Brain (organoid and tissue), 16 donors: ENCODE measurements at places on chromosomes 2 and 18.

GRCh38 chr18:11950824-11951223, 30.5 kb upstream of the IMPA2 start:
- no peak for DNase-seq

DNA sequence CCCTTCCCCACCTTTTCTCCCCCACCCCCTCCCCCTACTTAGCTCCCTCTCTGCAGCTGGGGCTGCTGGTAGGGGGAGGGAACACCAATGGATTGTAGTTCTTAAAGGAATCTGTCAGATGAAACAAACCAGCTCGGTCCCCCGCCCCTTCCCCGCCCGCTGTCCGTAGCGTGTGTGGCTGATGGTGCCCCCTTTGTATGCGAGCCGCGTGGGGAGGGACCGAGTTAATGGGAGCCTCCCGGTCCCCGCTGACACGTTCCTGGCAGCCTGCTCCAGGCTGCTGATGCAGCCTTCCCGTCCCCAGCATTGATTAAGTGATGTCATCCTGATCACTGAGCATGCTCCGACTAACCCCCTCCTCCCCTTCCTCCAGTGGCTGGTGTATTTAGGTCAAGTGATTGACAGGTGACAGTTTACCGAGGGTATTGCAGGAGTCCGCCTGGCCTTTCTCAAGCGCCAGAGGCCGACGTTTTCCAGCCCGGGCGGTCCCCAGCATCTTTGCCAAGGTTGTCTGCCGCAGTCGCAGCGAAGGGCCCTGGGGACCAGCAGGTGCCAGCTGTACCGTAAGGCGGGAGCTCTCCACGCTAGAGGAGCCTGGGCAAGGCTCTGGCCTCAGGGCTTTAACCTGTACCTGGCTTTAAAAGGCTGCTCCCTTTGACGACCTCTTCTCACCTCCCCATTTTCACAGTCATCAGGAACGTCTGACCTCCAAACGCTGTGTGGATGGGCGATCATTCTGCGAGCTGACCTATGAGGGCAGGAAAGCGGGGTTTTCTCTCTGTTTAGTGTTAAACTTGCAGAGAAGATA, 1.8 kb downstream of the KIF5C start:
- DNase-seq: peak; percentile 98

DNA sequence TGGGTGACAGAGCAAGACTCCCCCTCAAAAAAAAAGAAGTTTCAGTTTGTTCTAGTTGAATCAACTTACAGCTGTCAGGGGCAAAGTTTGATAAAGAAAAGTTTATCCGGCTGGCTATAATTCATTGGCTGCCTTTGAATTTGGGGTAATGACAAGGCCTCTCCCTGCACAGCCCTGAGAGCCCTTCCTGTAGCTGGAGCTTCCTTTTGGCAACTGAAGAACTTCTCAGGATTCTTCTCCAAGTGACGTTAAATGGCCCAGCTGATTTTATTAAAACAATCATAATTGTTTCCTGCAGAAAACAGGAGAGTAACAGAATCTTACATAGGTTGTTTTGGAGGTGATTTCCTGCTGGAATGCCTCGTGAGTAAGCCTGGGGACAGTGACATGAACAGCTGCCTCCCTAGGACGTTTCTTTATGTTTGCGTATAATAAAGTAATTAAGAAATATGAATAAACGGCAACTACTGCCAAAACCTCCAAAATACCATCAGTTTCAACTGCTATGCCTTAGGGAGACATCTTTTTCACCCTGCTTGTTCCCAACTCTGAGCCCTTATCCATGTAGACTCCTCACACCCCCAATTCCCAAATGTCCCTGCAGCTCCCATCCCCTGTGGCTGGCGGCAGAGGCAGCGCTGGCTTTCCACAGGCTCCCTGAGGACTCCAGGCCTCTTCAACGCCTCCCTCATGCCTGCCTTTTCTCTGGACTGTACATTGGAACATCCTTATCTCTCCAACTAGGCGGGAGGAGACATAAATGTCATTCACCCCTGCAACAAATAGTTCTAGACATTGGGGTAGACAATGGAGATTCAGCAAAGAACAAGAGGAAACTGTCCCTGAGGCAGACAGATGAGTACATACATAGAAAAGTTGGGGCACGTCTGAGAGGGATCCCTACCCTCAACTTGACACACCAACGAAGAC, 59.2 kb upstream of the FZD7 start:
- no peak for DNase-seq

DNA sequence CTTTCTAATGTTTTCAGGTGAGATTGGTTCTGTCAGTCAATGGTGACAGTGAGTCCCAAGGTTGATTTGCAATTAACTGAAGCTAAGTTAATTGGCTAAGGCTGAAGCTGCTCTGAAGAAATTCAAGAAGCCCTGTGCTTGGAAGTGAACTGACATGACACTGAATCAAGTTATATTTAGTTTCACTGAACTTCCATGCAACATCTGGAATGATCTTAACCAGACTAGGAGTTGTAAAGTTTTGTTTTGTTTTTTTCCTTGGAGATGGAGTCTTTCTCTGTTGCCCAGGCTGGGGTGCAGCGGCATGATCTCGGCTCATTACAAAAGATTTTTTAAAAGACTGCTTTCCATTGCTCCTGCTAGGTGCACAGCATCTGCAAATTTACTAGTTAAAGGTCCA, 11.4 kb downstream of the SERPINB5 start:
- no peak for DNase-seq

- no peak for DNase-seq
Measured at GRCh38 chr2:69132960-69133590, 120.1 kb downstream of the ANTXR1 start.

GRCh38 chr2:235746257-235746934, 252.6 kb downstream of the AGAP1 start:
- DNase-seq: peak; percentile 89

GRCh38 chr18:73235491-73235890, 367.7 kb upstream of the NETO1 start:
- no peak for DNase-seq

DNA sequence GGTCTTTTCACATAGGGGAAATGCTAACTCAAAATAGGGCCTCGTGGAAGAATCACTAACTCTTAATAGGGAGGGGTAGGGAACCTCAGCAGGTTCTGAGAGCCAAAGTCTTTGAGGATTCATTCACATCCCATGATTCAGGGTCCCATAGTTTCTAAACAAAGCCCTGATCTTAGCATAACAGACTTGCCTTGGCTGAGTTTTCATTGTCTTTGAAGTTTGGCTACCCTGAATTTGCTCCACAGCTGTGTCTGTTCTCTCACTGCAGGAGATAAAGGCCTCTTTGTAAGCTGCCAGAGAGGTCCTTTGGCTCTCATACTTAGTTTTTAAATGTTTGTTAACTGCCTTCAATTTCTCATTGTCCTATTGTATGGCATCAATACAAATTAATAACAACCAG, 54.5 kb downstream of the ZDBF2 start:
- no peak for DNase-seq

DNA sequence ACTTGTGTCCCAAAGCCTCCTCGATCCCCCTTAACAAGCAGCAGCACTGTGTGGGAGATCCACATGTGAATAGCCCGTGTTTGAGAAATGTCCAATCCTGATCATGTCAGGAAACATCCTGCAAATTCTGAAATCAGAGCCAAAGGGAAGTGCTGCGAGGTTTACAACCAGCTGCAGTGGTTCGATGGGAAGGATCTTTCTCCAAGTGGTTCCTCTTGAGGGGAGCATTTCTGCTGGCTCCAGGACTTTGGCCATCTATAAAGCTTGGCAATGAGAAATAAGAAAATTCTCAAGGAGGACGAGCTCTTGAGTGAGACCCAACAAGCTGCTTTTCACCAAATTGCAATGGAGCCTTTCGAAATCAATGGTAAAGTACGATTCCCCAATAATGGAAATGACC, at the start of gene MARCO:
TSS of gene MARCO (plus strand) at position 164 of the 400 bp plus-strand sequence. CDS start at position 271, 107 bp downstream.
- DNase-seq: no peak

DNA sequence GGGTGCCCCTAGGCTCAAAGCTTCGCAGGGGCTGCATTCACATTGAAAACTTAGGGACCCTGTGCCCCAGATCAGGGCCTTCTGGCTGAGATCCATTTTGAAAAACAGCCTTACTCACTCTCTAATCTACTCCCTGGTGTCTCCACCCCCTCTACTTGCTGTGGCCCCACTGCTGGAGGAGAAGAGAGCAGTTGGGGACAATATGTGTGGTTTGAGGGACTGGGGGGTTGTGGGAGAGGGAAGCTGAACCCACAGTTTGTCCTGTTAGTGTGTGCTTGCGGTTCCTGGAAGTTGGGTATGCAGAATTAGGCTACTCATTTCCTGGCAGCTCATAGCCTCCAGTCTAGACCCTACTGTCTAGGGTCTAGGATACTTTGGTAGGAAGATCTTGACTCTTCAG, 211.4 kb downstream of the PRKCE start:
- DNase-seq: no peak

- DNase-seq: no peak
Measured at GRCh38 chr18:78658531-78658930, 321.1 kb upstream of the SALL3 start.

DNA sequence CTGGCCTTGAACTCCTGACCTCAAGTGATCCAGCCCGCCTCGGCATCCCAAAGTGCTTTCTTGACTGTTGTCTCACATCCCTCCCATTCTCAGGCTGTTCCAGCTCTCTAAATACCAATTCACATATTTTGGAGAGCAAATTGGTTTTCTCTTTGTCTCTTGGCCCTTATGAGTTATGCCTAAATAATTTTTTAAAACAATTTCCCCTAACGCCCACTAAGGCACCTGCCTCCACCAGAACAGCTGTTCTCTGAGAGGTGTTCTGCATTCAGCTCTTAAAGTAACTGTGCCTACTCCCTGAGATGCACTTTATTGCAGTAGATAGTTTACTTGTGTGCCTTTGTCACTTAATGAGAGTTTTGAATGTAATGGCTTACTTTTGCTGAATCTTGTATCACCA, 6.9 kb downstream of the CCDC195 start:
- DNase-seq: no peak

DNA sequence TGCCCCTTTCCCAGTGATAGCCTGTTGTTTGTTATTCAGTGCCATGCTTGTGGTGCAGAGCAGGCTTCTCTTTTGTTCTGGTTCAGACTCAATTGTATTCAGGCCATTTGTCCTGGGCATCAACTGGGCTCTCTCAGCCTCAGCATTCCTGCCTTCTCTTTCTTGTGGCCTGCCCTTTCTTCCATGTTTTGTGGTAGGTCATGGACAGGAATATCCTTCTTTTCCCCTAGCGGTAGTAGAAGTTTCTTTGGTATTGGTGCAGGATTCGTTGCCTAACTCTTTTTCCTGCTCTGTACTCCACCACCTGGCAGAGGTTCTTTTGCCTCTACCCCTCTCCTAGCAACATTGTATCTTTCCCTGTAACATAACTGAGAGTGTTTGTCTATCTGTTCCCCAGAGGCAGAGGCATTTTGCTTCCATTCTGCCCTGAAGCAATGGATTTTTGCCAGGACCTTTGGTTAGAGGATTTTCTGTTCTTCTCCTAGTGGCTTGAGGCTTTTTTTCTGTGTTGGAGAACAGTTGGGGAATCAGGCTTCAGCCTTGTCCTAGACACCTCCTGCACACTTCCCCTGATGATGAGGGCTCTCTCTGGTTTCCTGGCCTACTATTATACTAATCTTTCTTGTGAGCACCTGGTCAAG, 68.5 kb downstream of the NCOA1 start:
- peak; percentile 21 for DNase-seq

DNA sequence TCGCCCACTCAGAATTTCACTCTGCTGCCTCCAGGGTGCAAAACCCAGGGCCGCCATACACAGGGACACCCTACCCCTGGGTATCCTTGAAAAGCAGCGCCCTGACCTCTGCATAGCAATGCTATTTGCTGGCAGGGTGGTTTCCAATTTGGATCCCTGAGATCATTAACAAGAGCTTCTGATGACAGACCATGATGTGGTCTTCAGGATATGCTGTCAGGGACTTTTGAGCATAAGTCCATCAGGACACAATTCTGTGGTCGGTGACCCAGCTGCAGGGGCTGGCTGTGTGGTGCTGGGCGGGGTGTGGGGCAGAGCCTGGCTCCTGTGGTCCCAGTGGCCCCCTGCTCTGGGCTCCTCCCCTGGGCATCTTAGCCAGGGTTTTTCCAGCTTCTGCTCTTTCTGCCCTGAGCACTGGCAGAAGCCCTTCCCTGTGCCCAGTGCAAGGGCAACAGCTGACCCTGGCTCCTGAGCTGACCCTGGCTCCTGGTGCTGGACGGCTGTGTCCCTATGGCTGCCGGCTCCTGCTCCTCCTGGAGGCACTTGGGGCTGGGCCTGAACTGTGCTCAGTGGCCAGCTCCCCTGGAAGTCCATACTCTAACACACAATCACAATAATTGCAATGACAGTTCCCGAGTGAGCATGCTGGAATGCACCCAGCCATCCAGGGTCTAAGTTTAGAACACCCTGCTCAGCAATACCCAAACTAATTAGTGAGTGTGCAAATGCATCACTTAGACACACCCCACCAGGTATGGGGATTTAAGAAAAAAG, 271.5 kb downstream of the HDAC4 start:
- DNase-seq: peak; percentile 51

GRCh38 chr2:166628478-166629136, 134.6 kb upstream of the SCN7A start:
- DNase-seq: no peak

DNA sequence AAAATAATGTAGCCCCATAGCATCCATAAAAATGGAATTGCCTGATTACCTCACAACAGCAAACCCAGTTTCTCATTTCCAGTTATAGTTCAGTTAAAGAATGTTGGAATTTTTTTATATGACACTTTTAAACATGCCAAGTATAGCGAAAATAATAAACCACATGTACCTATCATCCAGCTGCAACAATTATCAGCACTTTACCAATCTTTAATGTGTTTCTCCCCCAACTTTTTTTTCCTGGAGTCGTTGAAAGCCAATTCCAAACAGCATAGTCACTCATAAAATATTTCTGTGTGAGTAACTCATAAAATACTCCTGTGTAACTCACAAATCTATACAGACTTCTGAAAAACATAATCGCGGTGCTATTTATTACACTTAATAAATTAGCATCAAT, 38.1 kb downstream of the SMAD4 start:
- no peak for DNase-seq

- no peak for DNase-seq
Measured at GRCh38 chr2:131475831-131476230, at the start of gene TUBA3D. Gene TUBA3D (plus strand): TSS chr2:131476119. CDS start chr2:131476200, 81 bp downstream.

DNA sequence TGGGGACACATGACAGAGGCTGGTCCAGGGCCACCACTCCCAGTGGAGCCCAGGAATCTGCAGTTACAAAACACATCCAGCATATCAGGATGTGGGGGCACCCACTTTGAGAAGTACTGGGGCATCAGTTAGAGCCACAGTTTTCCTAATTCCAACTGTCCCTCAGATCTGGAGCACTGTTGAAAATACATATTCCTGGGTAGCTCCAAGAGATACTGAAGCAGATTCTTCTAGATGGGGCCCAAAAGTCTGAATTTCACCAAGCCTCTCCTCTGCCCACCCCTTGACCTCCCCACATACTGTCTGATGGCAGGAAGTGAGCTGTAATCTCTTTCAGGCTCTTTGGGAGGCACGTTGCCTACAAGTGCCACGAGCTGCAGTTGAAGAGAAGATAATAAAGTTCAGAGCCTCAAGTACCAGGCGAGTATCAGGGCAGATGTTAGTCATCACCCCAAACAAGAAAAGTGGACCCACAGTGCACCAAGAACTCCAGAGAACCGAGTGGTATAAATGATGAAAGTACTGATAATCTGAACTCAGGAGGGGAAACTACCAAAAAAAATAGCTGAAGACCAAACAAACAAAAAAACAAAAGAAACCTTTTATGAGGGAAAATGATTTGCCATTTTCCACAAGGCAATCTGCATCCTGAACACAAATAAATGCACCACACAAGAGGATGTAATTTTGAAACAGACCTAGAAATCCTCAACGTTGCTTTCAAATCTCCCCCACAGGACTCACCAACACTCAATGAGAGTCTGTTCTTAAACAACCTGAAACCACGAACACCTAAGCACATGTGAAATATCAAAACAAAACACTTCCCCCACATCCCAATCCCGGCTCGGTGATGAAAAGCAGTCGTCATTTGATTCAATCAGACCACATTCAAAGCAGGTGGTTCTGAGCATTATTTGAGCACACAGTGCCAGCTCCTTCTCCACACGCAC, 98.7 kb downstream of the TCF4 start:
- no peak for DNase-seq
